NAMALWA (cell line): ENCODE measurements at places on chromosomes 2 and 18.

GRCh38 chr18:42228581-42228980 is 273.5 kb downstream of the PIK3C3 start:
- no peak for DNase-seq

DNA sequence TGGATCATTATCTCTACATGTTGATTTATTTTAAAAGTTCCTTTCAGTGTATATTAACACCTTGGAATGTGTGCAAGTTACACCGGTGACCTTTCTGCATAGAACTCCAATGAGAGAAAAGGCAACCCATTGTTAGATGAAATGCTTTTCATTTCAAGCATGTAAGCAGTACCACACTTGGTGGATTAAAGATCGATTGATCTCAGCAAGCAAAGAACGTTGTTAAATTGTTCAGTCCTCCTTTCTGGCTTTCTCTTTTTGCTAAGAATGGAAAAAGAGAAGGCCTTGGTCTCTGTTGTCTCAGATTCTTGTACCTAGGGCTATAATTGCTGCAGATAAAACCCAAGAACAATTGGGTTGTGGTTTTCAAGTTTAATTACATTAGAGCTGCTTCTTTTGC is 843.0 kb downstream of the DPP10 start:
- no peak for DNase-seq

- DNase-seq, result no peak
Observed at GRCh38 chr2:187544371-187545080, 9.7 kb downstream of the TFPI start.

- no peak for DNase-seq
Observed at GRCh38 chr2:36425608-36426355, 70.2 kb downstream of the CRIM1 start.

DNA sequence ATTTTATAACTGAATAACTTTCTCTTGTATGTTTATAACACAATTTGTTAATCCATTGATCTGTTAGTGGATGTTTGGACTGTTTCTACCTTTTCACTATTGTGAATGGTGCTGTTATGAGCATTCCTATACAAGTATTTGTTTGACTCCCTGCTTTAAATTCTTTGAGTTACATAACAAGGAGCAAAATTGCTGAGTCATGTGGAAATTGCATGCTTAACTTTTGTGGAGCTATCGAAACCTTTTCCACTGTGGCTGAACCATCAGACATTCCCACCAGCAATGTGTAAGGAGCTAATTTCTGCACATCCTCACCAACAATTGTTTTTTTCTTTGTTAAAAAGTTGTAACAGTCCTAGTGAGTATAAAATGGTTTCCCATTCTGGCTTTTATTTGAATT is 415.5 kb downstream of the CBLN2 start:
- no peak for DNase-seq

- no peak for DNase-seq
Observed at GRCh38 chr2:99648178-99648844, 158.5 kb upstream of the REV1 start.

- DNase-seq, result no peak
Observed at GRCh38 chr2:72815655-72816278, 10.1 kb downstream of the EXOC6B start.

- no peak for DNase-seq
Observed at GRCh38 chr18:70373042-70373519, 84.2 kb downstream of the SOCS6 start.

DNA sequence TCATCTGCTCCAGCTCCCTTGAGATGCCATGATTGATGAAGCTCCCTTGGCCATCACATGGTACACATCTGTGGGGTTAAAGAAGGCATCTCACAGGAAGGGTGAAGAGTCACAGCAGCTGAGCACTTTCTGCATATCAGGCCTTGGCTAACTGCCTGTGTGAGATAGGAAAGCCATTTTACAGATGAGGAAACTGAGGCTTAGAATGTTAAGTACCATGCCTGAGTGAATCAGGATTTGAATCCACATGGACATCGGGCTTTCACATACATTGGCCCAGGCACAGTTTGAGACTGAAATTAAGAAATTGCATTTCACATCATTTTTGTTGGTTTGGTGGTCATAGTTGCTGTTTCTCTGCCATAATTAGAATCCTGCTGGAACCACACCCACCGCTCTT is 126.8 kb downstream of the BCL2L11 start:
- DNase-seq, result no peak

- DNase-seq, result no peak
Observed at GRCh38 chr18:69213842-69214241, 186.8 kb upstream of the DOK6 start.

DNA sequence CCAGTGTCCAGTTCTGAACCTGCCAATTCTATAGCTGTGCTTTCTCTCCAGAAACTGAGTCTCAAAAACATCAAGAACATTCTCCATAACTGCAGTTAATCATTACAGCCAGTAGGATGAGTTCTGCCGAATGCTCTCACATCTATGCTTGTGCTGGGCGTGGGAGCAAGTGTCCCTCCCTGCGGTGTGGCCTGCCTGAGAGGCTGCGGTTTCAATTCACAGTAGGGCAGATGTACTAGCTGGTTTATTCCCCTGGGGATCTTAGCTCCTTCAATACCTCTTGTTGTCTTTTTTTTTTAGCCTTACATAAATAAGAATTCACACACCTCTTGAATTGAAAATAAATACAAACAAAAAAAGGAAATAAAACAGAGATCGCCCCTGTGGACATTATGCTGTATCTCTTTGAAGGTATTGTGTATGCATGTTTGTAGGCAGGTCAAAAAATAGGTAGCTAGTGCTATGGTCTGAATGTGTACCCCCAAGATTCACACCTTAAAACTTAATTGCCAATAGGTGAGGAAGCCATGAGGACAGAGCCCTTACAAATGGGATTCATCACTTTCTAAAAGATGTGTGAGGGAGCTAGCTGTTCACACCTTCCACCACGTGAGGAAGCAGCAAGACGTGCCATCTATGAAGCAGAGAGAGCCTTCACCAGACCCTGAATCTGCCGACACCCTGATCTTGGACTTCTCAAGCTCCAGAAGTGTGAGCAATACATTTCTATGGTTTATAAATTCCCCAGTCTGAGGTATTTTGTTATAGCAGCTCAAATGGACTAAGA is 74.3 kb downstream of the BCL2L11 start:
- DNase-seq, result peak; percentile 22

- DNase-seq, result no peak
Observed at GRCh38 chr2:133511679-133512078, 56.6 kb downstream of the NCKAP5 start.

DNA sequence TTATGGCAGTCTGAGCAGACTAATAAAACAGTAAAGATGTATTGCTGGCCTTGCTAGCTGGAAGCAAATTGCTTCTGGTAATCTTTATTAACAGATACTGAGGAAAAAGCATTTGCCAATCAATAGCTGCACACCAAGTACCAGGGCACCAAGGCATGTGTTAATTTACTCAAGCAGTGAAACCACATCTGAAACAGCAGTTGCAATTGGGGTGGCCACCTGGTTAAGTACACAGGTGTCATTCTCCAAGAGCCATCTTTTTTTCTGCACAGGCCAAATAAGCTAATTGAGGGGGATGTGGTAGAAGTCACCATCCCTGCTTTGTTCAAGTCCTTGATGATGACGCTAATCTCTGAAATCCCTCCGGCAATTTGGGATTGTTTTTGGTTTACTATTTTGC is 8.6 kb upstream of the SEH1L start:
- DNase-seq, result peak; percentile 15

DNA sequence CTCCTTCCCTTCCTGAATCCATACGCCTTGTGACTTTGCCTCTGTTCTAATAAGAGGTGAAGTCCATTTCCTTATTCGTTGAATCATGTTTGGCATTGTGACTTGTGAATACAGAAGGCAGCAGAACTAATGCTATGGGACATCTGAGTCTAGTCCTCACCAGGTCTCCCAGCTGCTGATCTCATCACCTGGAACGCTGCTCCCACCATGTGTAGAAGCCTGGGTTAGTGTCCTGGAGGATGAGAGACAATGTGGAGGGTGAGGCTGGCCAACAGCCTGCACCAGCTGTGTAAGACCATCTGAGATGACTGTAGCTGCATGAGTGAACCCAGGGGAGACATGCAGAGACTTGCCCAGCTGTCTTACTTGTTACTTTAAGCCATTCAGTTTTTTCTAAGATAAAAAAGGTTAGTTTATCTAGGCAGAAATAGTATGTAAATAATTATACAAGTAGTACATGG is 3.5 kb upstream of the HAAO start:
- DNase-seq, result peak; percentile 48

DNA sequence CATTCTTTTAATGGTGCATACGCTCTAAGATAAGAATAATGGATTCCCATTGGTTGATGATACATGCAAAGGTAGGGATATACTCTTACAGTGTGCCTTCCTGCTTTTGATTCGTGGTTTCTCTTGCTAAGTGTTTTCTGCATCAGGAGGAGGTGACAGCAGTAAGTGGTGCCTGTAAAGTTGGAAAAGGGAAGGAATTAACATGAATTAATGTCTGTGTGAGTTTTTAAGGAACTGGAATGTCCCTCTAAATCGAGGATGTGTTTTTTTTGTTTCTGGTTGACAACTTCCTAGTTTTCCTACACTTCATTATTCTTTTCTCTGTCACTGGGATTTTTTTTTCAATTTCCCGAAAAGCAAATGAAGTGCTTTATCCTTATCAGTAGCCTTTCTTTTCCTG is 54.4 kb downstream of the CRIM1 start:
- no peak for DNase-seq

DNA sequence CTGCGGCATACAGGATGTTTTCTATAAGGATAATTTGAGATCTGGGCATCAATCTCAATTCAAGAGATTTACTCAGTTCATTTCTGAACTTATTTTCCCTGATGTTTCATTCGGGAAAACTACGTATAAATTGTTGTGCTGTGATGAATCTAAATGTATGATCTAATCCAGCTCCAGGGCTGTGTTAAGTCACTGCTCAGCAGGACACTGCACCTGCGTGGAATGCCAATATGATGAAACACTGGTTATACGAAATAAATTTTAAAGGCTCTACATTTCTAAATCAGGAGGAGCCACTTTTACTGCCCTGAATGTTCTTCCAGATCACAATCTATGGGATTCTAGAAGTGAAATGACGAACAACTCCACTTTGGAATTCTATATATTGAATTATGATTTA is 259.0 kb downstream of the HNMT start:
- no peak for DNase-seq

GRCh38 chr2:204796581-204796980 is 251.3 kb downstream of the PARD3B start:
- no peak for DNase-seq

DNA sequence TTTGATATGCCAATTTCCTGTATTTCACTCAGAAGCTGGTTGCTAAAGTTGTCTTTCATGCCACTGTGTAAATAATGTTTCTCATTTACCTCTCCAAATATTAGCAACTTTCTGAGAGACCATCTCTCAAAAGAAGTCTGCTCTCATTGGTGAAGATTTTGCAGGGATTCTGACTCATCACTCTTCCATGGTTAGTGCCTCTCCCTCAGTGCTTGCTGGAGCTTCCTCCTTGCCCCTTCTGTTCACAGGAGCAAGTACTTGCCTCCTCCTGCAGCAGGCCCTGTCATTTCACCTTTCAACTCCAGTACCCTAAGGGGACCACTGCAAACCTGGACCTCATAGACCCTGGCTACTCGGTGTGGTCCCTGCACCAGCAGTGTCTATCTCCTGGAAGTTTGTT is 168.8 kb downstream of the ZNF385B start:
- no peak for DNase-seq

- no peak for DNase-seq
Observed at GRCh38 chr2:54466870-54467269, 10.7 kb downstream of the SPTBN1 start.

GRCh38 chr2:64562148-64562784 is 38.1 kb downstream of the AFTPH start:
- DNase-seq, result peak; percentile 51

DNA sequence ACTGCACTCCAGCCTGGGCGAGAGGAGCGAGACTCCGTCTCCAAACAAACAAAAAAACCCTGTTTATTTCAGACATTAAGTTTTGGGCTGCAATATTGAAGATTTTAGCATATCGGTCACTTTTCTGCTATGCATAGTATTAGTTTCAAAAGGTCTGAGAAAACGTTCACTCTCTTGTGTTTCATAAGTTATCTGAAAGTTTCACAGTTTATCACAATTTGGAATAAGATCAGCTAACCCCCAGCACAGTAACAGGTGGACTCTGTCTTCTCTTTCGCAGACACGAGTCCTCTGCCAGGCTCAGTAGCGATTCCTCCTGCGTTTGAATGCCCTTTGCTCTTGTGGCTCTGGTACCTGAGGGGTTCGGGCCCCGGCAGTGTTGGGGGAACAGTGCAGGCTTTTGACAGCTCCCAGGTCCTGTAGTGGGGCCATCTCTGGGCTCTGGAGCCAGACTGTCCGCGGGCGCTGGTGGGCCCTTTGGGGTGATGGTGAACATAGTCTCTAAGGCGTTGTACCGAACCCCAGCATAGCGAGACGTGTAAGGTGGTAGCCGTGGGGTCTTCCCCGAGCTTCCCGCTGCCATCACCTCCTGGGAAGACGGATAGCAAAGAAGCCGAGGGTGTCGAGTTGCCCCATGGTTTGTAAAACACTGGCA is 20.4 kb downstream of the NFATC1 start:
- DNase-seq, result no peak

DNA sequence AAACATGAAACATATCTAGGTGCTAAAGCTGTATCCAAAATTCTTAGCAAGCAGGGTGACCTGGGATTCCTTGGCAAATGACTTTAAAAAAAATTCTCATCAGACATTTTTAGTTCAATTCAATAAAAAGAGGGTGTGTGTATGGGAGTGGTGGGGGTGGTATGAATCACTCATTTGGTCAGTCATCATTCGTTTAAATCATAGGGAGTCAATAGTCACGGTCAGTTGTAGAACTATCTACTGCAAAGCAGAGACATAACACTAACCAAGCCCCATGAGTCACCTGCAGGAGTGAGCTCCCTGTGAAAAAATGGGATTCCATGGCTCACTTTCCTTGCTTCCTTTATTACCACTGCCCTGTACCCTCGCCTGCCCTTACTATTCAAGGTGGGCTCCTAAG is 380.6 kb upstream of the TCF4 start:
- no peak for DNase-seq

DNA sequence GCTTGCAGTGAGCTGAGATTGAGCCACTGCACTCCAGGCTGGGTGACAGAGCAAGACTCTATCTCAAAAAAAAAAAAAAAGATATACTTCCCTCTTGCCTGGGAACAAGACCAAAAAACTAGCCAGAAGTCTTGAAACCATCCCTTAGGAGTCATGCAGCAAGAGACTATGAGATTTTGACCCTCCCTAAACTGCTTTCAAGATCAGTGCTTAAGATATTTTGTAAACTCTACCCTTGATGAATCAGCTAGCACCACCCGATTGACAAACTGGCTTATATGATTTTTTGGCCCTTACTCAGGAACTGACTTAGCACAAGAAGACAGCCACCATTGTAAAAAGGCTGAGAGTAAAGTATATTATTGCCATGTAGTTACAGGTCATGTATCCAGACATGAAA is 3.8 kb downstream of the SULT1C3 start:
- no peak for DNase-seq

DNA sequence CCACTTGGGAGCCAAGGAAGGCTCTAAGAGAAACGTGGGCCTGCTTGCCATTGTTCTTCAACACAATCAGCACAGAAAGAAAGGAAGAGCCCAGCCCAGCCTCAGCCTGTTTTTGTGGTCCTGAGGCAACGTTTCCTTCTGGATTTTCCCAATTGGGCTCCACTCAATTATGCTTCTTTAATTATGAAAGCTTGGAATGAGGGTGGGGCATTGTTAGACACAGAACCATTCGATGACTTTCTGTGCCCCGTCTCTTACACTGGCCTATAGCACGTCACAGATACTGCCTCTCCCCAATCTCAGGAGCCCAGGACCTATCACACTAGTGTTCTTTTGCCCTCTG is 207.4 kb downstream of the ZFP36L2 start:
- no peak for DNase-seq

GRCh38 chr2:134454931-134455330 is 201.1 kb downstream of the MGAT5 start:
- DNase-seq, result no peak
